ENCODE measurements at places on chromosomes 7 and 10.

GRCh38 chr7:70434376-70434775 lies 697.6 kb upstream of the GALNT17 start:
- no peak for DNase-seq

DNA sequence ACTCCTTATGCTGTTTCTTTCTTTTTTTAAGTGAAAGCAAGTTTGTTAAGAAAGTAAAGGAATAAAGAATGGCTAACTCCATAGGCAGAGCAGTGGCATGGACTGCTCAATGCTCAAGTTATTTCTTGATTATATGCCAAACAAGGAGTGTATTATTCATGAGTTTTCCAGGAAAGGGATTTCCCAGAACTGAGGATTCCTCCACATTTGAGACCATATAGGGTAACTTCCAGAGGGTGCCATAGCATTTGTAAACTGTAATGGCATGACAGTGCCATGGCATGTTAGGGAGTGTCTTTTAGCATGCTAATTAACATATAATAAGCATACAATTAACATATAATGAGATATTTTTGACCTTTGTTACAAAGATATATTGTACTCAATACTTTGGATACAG lies 1034.5 kb upstream of the PHF14 start:
- DNase-seq = no peak

DNA sequence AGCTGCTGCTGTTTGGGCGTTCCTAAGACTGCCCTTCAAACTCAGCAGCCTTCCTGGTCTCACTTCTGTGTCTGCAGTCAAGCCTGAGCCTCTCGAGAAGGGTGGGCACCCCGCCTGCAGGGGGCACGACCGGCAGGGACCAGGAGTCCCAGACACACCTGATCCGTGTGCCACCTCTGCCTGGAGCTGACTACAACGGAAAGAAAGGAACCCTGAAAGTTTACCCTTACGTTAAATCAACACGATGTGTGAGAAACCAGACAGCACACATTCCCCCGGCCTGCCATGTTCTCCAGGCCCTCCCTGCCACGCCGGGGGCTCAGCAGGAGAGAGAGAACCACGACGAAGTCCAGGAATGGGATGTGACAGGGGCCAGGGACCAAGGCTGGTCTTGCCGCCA lies 5.0 kb downstream of the MAD1L1 start:
- no peak for DNase-seq

DNA sequence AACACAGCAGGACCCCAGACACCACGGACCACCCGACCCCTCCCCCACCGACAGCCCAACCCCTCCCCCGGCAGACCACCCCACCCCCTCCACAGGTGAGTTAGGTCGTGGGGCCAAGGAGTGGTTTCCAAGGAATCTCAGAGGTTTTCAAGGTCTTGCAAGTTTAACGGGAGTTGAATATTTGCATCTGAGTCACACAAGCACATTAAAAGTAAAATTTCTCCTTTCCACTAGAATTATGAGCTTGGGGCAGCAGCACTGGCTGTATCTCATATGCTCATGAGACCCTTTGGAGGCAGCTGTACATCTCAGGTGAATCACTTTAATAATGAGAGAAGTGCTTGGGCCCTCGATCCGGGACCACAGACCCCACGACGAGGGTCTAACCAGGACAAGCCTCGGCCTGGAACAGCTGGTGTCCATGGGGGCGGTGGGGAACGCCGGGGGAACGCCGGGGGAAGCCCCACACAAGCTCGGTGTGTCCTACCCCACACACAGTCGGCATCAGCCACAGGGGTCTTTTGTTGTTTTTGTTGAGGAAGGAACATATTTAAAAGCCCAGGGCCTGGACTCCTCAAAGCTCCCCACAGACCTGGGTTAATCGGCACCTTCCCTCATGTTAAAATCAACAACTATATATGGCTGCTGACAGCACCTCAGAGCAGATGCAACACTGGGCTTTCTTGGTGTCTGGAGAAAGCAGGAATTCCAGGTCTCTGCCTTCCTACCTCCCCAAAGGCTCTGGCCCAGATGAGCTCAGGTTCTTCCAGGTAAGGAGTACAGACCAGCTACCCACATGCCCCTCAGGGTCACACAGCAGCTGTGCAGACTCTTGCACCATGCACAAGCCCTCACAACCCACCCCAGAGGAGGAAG lies 130.3 kb downstream of the DIP2C start:
- no peak for DNase-seq

DNA sequence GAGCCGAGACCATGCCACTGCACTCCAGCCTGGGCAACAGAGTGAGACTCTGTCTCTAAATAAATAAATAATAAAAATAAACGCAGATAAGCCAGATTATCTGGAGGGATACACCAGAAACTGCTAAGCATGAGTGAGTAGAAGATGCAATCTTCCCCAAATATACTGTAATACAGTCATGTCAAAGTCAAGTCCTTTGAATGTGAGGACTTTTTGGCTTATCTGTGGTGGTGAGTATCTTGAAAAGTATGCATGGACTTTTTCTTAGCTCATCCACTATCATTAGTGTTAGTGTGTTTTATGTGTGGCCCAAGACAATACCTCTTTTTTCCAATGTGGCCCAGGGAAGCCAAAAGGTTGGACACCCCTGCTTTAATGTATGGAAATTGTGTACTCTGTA lies 44.7 kb upstream of the PITRM1 start:
- DNase-seq = no peak

GRCh38 chr10:88974446-88975376 lies 15.9 kb upstream of the FAS start:
- no peak for DNase-seq

DNA sequence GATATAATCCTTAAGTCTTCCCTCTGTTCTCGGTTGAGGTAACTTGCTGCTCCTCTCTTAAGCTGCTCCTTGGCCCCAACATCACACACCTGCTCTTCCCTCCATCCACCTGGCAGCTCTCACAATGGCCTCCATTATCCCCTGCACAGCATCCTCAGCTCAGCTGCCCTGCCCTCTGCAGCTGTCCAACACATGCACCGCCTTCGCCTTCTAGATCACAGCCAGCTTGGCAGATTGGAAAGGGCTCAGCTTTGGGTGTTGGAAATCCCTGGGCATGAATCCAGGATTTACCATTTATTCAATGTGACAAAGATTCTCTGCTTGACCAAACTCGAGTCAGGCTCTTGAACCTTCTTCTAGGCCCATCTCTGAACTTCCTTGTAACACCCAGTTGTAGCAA lies 20.6 kb downstream of the RGR start:
- no peak for DNase-seq

DNA sequence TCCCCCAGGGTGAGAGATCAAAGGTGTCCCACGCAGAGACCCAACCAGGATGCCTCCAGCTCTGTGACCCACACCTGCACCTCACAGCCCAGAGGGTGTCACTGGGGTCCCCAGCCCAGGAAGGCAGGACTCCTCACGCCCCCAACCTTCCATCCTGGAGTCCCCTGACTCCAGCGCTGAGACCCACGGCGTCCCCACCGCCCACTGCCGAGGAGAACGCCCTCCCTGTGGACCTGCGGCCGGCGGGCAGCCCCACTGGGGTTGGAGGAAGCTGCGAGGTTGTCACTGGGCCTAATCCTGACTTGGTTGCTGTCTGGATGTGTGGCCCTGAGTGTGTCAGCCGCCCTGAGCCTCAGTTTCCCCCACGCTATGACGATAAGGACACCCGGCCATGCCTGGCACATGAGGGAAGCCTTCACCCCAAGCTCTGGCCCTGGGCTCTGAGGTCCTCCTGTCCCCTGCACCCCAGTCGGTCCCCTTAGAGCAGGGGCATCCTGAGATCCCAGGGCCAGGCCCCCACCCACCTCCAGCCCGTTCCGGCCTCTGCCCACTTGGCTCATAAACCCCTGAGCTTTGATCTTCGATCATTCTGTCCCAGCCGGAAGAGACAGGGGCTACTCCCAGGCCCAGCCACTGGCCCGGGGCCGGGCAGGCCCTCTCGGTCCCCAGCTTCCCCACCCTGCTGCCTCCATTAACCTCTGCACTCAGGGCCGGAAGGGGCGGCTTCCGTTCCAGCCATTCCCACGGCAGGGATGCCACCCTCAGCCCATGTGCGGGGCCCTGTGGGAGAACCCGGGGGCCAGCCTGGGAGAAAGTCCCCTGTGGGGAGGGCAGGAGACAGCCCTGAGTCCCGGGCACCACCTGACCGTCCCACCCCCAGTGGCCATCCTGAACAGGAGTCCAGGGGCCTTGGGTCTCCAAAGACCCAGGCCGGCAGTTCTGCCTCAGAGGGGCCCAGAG lies 113.2 kb downstream of the MICALL2 start:
- no peak for DNase-seq

DNA sequence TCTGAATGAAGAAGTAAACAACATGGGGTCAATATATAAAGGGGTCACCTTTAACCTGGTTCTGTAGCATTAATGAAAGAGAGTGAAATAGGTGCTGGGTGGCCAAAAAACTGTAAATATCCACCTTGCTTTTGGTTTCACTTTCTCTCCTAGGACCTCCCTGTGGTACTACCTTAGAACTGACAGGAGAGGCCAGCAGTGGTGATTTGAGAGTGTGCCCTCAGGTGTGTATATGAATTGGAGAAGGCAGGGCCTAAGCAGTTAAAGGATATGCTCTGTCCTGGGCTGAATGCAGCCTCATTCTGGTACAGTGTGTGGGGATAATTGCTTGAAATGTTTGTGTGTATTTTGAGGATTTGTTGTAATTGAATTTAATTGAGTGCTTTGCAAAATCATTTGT lies 62.0 kb downstream of the BBS9 start:
- DNase-seq = no peak

All from H54 (cell line).